Activated CD4-positive, alpha-beta memory T cell treated with anti-CD3 and anti-CD28 coated beads, Interleukin-2, amount 10 ng/mL, durations not matched to agents 7 days and 5 days (primary cell): ENCODE measurements at places on chromosomes 16 and 17.

DNA sequence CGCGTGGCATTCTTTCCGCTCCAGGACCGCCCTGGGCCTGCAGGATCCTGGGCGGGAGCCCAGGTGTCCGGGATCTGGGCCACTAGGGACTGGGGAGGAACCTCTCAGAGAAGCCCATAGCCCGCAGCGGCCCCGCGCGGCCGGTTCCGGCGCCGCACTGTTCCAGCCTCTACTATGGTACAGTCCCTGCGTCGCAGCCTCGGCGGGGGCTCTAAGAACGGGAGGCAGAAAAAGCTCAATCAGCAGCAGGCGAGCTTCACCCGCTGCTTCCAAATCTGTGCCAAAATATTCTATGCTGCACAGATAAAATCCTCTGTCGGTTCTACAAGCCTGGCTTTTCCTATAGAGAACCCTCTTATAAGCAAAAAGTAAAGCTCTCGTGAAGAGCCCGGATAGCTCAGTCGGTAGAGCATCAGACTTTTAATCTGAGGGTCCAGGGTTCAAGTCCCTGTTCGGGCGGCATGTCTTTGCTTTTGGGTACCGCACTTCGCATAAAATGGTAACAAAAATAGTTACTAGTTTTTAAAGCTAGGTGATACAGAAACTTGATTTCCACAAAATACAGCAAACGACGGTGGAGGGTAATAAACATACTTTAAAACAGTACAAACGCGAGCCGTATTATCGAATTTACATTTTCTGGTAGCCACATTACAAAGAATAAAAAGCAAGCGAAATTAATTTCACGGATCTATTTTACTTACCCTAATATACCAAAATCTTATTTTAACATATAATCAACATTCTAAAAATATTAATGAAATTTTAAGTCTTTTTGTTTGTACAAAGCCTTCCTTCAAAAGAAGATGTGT lies 661 bp upstream of the ALOXE3 start:
- DNase-seq = peak; percentile 86

- no peak for DNase-seq
These were observed at the start of gene NDRG4 for GRCh38 chr16:58499615-58500351. NDRG4 (plus strand) TSS chr16:58500143; CDS start chr16:58500249, 106 bp downstream.

- DNase-seq = peak; percentile 49
These were observed 40.9 kb downstream of the RAP1GAP2 start for GRCh38 chr17:2837147-2837561.

- DNase-seq = no peak
These were observed 44.3 kb upstream of the SMURF2 start for GRCh38 chr17:64706224-64707049.

GRCh38 chr17:77501101-77501566 lies 360.4 kb downstream of the SEC14L1 start:
- peak; percentile 39 for DNase-seq

DNA sequence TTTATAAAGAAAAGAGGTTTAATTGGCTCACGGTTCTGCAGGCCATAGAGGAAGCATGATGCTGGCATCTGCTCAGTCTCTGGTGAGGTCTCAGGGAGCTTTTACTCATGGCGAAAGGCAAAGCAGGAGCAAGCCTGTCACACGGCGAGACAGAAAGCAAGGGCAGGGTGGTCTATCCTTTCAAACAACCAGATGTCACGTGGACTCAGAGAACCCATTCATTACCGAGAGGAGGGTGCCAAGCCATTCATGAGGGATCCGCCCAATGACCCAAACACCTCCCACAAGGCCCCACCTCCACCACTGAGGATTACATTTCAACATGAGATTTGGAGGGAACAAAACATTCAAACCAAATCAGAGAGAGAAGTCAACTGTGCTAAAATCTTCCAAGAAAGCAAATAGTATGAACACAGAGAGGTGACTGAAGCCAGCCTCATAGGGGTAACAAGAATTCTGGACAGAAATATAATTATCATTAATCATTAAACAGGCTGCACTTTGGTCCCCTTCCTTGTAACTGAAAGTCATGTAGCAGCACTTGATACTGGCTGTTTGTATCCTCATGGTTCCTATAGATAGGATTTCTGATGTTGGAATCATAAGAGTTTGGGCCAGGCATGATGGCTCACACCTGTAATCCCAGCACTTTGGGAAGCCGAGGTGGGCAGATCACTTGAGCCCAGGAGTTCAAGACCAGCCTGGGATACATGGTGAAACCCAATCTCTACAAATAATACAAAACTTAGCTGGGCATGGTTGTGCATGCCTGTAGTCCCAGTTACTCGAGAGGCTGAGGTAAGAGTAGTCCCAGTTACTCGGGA lies 52.5 kb upstream of the B4GALNT2 start:
- DNase-seq = no peak

DNA sequence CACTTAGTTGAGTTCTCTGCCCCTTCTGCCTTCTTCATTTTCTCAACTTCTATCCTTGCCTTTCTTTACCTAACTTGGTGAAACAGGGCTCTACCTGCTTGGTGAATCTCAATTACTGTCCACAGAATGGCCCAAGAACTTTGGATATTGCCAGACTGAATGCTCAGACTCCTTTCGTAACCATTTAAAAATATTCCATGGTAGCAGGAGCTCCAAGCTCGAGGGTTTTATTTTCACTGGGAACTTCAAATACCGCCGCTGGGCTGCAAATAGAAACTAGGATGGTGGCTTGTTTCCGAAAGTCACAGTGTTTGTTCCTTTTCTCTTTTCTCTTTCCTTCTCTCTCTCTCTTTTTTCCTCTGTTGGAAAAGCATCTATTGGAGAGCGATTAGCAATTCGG lies 13.2 kb downstream of the TMEM100 start:
- no peak for DNase-seq

- DNase-seq = peak; percentile 63
These were observed 362 bp downstream of the KLHDC4 start for GRCh38 chr16:87765473-87765775.

DNA sequence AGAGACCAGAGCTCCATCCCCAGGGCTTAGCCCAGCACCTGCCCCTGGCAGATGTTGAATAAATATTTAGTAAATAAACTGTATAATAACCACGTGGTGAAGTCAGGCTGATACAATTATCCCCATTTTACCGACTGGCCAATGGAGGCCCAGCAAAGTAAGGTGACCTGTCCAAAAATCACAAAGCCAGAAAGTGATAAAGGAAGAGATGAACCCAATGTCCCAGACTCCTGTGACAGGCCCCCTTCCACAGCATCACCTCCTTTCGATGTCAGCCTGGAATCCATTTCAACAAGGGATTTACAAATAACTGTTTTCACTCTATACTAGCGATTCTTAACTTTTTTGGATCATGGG lies 5.5 kb downstream of the TVP23A start:
- no peak for DNase-seq

GRCh38 chr16:24539850-24540601 lies 660 bp downstream of the RBBP6 start:
- DNase-seq = peak; percentile 65

DNA sequence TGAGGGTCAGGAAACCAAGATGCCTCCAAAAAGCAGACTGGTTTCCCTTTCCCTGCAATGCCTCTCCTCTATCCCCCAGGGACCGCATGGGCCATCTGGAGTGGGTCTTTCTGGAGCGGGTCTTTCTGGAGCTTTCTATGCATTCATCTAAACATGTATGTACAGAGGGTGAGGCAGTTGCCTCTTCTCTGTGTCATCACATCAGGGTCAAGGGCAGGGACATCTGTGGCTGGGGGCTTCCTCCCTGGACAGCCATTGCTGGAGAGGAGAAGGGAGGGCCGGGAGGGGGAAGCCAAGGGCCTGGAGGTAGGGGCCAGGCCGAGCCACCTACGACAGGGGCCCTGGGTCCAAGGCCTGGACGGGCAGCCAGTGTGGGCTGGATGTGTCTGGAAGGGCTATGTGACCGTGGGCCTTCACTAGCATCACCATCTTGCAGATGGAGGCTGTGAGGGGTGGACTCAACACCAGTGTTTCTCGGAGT lies 840 bp downstream of the ADCY7 start:
- no peak for DNase-seq

DNA sequence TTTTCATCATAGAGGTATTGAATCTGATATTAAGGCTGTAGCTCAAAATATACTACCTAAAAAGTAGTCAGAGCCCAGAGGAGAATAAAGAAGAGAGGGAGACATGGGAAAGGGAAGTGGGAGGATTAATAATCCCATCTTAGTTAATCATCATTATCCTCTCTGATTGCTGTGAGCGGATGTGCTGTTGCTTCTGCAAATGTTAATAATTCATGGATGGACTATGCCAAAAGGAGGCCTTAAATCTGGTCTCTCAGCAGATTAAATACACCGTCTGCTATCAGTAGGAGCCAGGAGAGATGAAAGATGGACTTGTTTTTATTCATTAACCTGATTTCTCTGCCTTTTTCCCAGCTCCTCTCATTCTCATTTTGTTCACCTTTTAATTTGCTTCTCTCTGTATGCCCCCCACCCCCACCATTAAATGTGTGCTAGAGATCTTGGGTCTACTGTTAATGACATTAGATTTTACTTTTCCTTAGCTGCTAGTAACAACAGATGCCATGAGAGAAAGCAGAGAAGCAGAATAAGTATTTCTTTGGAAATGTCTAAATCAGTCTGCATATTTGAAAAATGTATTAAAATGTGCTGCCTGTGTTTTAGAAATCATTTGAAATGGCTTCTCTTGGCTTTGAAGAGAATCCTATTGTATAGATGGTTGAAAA lies 44.2 kb downstream of the NUP93 start:
- DNase-seq = no peak
